ENCODE measurements at places on chromosomes 2 and 18. TPM values are rescaled to one million over a fixed set of nuclear protein-coding genes. Genes with fewer than 3 reads are reported as not detected.

Gene TMEM163
- not detected for total RNA-seq

Gene TRIP12
- 95.4 TPM for total RNA-seq

Gene PROKR1
- not detected for total RNA-seq

Gene RUFY4
- total RNA-seq: not detected

Gene YPEL5
- 67.6 TPM for total RNA-seq

Gene GPR45
- total RNA-seq: not detected

Gene SLC5A7
- total RNA-seq: not detected

Gene COL6A3
- total RNA-seq: 5,410 TPM

Gene MEP1B
- total RNA-seq: not detected

Gene LBX2
- total RNA-seq: 3.2 TPM

Gene GAD1
- total RNA-seq: not detected

Gene AAMP
- 126 TPM for total RNA-seq

Gene PCARE
- not detected for total RNA-seq

Gene VIT
- total RNA-seq: 10.0 TPM

Gene TMEFF2
- 0.06 TPM for total RNA-seq

Gene UGT1A3
- not detected for total RNA-seq

Gene SP140
- total RNA-seq: not detected

Gene GULP1
- total RNA-seq: 3.2 TPM

Gene ORC2
- 8.4 TPM for total RNA-seq

Gene UBE2F
- total RNA-seq: 46.4 TPM

Gene NT5C1B
- 0.10 TPM for total RNA-seq

Gene PLEKHH2
- 1.8 TPM for total RNA-seq

Gene C1QL2
- total RNA-seq: not detected

Gene PAPOLG
- 9.9 TPM for total RNA-seq

Gene IL36RN
- not detected for total RNA-seq

Gene PDE1A
- total RNA-seq: 85.3 TPM

Gene CAPN14
- total RNA-seq: not detected

Gene RAB6C
- not detected for total RNA-seq

Gene SPR
- 18.3 TPM for total RNA-seq

Gene CAVIN2
- 15.7 TPM for total RNA-seq

Gene EFEMP1
- total RNA-seq: 6,372 TPM

Gene RFTN2
- total RNA-seq: 16.2 TPM

Gene FARSB
- total RNA-seq: 13.2 TPM

Gene MAP3K19
- not detected for total RNA-seq

Measured in cardiac ventricle fibroblast (primary cell).